Activated CD4-positive, alpha-beta memory T cell treated with anti-CD3 and anti-CD28 coated beads for 36 hours (primary cell): ENCODE measurements at places on chromosomes 16 and 17. TPM values are rescaled to one million over a fixed set of nuclear protein-coding genes. Genes with fewer than 3 reads are reported as not detected.

OR2C1 gene
- not detected for total RNA-seq

DNA sequence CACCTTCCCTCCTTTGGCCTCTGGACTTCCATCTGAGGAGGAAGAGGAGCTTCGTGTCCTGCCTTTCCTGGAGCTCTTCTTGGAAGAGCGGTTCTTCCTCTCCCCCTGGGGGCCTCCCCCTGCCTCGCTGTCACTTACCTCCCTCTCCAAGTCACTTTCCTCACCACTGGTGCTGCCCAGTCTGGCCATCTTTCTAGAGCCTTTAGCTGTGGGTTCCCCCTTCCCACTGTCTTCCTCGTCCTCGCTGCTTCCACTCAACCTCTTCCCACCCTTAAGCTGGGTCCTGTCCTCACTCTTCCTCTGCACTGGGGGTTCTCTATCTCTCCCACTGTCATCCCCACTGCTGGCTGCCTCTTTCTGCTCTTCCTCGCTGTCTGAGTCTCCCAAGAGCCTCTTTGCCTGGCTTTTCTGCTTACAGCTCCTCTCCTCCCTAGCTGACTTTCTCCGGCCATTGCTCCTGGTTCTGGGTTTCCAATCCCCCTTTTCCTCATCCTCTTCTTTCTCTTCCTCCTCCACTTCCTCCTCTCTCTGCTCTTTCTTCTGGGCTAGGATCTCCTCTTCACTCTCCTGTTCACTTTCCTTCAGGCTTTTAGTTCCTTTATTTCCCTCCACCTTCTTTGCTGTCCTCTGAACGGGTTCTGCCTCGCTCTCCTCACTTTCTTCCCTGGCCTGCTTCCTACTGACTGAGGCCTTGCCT lies 1.4 kb downstream of the HIRIP3 start:
- no peak for DNase-seq

TP53TG3F gene
- total RNA-seq, result not detected

UBB gene
- 1,771 TPM for total RNA-seq

YPEL2 gene
- 7.6 TPM for total RNA-seq
